AG08395 (cell line): ENCODE measurements at places on chromosomes 6 and 20.
A peak's percentile ranks its signal among the peaks of the same experiment; 100 is the strongest.

- DNase-seq = no peak
These were observed 5.9 kb downstream of the MRPS10 start for GRCh38 chr6:42211726-42212125.

DNA sequence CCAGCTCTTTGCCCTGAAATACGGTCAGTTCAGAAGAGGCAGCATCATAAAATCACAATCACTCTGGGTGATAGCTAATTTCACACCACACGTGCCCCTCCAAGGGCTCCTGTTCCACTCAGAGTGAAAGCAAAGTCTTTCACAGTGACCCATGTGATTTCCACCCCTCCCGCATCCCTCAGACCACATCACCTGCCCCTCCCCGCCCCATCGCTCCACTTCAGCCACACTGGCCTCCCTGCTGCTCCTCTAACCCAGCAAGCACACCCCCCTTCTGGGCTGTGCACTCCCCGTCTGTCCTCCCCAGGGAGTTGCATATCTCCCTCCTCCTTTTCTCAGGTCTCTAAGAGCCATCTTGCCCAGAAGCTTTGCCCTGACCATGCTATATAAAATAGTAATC is 74.5 kb downstream of the PSMG4 start:
- DNase-seq = no peak

DNA sequence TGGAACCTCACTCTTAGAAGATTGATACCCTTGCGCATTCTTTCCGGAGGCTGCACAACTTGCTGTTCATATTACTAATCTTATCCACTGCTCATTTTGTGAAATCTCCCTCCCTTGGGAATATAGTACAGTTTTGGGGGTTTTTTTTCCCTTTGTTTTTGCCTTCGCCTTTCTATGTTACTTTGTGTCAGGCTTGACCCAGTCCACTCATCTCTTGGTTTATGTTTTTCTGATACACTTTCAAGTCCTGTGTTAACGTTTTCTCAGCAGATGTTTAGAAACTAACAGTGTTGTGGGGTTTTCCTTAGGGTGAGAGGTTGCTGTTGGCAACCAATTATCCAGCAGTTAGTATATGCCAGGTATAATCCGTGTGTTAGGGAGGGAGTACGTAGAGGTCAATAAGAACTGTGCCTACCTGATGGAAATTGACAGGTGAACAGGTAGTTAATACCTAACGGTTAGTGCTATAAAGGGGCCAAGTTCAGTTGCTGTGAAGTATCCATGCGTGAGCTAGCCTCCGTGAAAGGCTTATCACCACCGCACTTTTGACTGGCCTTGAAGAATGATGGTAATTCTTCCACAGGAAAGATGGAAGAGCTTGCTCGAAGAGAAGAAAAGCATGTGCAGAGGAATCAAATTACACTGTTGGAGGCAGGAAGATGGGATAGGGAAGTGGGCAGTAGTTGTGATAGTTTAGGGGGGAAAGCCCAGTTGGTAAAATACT is 1.4 kb downstream of the NFYA start:
- no peak for DNase-seq

DNA sequence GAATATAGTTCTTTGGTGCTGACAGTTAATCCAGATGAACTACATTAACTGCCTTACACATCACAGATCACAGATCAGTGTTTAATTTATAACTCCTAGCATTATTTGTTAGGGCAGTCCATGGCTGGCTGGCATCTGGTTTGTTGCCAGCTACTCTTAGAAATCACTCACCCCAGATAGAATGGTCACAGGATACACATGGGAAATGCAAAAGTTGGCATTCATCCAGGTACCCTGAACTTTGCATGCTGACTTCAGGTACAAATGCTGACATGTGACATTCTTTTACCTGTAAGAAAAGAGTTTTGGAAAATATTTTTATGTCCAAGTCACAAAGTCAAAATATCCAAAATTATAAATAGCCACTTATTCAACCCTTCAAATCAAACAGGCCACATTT is 20.2 kb downstream of the FBXL4 start:
- no peak for DNase-seq

DNA sequence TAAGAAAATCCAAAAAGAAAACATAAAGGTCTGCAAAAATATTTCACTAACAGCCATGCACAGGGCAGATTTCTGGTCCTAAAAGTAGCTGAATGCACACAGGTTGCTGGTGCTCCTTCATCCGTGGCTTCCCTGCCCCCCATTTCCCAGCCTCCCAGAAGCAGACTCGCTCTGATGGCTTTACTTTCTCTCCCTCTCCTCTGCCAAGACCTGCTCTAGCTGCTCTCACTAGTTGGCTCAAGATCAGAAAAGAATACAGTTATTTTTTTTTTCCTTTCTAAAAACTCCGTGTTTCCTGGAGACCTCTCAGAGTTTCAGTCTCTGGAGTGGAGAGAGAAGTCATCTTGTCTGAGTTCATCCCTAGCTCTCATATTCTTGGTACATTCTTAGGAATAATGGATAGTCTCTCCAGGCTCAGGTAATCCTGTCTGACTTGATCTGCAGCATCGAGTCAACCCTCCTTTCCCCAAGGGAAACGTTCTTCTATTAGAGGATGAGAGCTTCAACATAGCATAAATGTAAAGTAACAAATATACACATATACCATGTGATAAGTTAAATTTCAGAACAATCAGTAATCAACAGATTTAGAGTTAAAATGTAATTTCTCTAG is 214.2 kb downstream of the TBC1D7 start:
- DNase-seq = no peak

DNA sequence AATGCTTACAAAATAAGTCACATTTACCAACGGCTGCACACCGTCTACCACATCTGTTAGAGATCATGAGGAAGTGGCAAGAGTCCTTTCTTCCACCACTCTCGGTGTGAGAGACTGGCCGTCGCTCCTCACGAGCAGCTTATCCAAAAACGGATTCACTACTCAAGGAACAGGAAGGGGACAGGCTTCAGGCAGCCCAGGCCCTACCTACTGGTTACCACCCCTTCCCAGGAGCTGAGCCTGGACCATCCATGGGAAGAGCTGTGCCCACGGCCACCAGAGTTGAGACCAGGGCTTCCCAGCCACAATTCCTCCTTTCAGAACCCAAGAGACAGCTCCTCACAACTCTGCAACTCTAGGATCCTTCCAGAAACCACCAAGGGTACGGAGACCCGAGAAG is 37.0 kb downstream of the FOXF2 start:
- DNase-seq = peak; percentile 28

DNA sequence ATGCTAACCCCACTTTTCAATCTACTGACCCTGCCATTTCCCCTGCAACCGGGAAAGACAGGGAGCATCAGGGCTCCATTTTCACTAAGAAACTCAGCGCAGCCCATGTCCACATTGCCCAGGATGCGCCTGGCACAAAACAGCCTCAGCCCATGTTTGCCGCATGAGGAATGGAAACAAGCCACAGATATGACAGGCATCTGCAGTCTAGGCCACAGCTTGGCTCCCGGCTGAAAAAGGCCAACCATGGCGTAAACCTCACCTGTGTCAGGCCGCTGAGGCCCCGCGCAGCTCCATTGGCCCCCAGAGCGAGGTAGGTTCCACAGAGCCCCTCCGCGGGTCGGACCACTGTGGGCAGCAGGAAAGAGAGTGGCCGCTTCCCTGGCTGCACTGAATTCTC is 21.7 kb downstream of the GGT7 start:
- no peak for DNase-seq

- no peak for DNase-seq
These were observed 245.8 kb downstream of the ESR1 start for GRCh38 chr6:152053332-152053731.

DNA sequence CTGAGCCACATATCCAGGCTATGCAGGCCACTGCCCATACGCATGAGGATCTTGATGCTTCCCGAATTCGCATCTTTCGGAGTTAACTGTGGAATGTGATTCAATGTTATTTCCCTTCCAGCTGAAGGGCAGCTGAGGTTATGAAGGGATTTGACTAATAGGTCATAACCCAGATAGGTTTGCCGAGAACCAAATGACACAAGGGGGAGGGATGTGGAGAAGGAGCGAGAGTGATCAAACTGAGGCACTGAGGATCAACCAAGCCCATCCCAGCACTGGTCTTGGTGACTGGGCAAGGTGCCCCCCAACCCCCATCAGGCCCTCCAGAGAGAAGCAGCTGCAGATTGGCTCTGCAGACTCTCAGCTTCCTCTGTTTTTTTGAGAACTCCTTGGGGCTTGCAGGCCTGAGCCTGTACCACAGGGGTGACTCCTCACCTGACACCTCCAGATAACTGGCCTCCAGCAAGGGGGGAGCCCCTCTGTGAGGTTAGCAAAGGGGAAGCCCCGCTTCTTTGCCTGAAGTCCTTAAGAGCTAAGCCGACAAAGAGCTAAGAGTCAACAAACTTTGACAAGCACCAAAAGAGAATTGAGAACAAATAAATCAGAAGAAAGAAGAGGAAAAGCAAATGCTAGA is 185.9 kb downstream of the PDE7B start:
- peak; percentile 32 for DNase-seq

GRCh38 chr6:108039681-108040080 is 34.9 kb downstream of the OSTM1 start:
- DNase-seq = no peak

DNA sequence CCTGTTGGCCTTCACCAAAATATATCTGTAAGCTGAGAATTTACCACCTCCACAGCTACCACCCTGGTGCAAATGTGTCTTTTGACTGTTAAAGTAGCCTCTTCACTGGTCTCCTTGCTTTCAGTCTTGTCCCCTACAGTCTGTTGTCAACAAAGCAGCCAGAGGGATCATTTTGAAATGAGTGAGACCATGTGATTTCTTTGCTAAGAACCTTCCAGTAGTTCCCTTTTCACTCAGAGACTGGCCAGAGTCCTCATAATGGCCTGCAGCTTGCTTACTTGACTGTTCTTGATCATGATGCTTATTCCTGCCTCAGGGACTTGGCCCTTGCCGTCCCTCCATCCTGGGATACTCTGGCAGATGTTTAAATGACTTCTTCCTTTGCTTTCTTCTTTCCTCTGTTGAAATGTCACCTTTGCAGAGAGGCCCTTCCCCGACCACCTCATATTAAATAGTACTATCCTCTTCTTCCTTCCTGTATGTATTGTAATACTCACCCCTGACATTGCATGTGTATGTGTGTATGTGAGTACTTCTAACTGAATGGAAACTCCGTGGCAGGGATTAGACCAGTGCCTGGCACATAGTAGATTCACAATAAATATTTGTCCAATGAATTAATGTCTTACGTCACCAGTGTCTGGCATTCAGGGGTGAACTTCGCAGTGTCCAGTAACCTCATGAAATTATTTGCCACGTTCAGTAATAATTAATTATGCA is 5.0 kb downstream of the MANBAL start:
- DNase-seq = no peak

GRCh38 chr6:138101946-138102731 is 5.1 kb downstream of the PERP start:
- no peak for DNase-seq

- DNase-seq = no peak
These were observed 43.2 kb downstream of the CDH4 start for GRCh38 chr20:61295249-61295648.

- no peak for DNase-seq
These were observed 210.8 kb downstream of the RFPL4B start for GRCh38 chr6:112557961-112558360.

GRCh38 chr20:29687438-29687837 is 1570.0 kb upstream of the DEFB115 start:
- no peak for DNase-seq

DNA sequence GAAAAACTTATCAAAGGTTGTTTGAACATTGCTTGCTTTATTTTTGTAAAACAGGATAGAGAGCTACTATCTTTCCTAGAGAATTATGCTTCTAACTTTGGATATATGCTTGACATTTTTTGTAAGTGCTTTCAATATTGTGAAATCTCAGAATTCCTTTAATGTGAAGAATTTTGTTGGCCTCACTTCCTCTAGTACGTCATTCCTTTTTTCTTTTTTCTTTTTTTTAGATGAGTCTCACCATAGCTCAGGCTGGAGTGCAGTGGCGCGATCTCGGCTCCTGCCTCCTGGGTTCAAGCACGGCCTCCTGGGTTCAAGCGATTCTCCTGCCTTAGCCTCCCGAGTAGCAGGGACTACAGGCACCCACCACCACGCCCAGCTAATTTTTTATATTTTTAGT is 668.1 kb downstream of the RFPL4B start:
- DNase-seq = peak; percentile 26

- no peak for DNase-seq
These were observed 2.0 kb downstream of the LY86 start for GRCh38 chr6:6590530-6590929.

- DNase-seq = peak; percentile 73
These were observed 27.9 kb downstream of the SDCBP2 start for GRCh38 chr20:1301031-1301529.

- DNase-seq = no peak
These were observed 140.2 kb downstream of the CD164 start for GRCh38 chr6:109242029-109242428.

DNA sequence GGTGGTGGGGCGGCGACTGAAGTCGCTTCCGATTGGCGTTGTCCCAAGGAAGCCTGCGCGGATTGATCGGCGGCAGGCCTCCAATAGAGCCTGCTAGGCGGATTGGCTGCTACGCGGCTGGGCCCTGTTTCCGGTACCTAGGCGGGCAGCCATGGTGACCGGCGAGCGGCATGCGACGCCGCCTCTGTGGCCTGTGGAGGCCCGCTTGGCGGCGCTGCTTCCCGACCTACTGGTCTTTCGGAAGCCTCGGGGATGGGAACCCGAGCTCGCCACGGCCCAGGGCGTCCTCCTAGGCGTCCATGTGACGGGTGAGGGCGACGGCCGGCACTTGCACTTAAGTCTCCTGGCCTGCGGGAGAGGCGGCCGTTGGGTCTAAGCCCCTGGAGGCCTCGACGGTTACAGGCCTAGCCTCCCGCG is 28.1 kb downstream of the NFYA start:
- DNase-seq = no peak

- no peak for DNase-seq
These were observed 39.3 kb downstream of the GFOD1 start for GRCh38 chr6:13447949-13448724.

DNA sequence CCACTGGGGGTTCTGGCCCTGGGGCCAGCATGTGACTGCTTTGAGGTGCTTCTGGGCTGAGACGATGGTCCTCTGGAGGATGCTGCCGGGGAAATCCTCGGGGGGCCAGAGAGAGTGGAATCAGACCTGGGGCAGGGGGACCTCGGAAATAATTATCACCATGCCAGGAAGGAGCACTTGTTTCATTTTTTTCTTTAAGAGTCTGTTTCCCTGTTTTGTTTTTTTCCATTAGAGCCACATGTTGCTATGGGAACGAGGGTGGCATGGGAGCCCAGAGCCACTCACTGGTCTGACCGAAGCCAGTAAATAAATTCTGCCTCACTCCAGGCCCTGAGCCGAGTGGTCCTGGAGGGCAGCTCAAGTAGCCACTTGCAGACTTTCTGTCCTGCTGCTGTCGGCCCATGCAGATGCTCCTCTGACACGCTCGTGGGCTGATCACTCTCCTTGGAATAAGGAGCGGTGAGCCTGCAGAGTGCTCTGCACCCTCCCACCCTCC is 365.1 kb downstream of the ZFAND3 start:
- DNase-seq = no peak

- DNase-seq = no peak
These were observed 10.1 kb downstream of the TNFAIP3 start for GRCh38 chr6:137877113-137877512.
